Activated T-cell treated with anti-CD3 and anti-CD28 coated beads, Interleukin-2, amount 50 U/mL, for 4 hours (primary cell): ENCODE measurements at places on chromosomes 2 and 18. TPM values are rescaled to one million over a fixed set of nuclear protein-coding genes. Genes with fewer than 3 reads are reported as not detected.
A peak's percentile ranks its signal among the peaks of the same experiment; 100 is the strongest.

- DNase-seq: no peak
Observed at GRCh38 chr2:30230497-30231211, 680 bp upstream of the LBH start.

GRCh38 chr18:13612196-13612997 is 114.0 kb downstream of the FAM210A start:
- DNase-seq: peak; percentile 66

The SERPINB3 gene
- not detected for total RNA-seq

The SGPP2 gene
- 7.4 TPM for total RNA-seq

GRCh38 chr2:95345563-95346230 is 48.5 kb downstream of the KCNIP3 start:
- peak; percentile 39 for DNase-seq

- DNase-seq: no peak
Observed at GRCh38 chr18:69400253-69400975, at the start of gene DOK6. TSS of gene DOK6 (plus strand) at chr18:69400888.

DNA sequence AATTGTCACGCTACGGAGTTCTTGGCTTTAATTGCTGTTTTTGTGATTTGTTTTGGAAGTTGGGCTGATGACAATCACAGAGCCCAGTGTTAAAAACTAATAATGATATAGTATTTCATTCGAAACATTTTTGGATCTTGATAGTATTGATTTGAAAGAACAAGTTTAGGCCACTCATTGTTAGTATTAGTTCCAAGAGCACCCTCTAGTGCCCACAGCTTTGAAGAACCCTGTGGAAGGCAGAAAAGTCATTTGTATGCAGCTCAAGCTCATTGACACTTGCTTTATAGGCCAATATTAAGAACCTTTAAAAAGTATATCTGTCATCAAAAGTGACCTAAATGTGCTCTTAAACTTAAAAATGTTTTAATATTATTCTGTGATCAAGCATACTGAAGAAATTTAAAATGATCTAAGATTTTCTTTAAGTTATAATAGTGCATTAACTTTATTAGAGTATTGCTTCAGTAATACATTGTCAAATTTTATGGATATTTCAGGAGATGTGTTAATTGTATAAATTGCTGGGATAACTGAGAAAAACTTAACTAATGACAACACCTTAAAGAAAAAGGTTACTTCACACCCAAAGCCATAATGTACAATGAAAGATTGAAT is 191.0 kb downstream of the GRB14 start:
- no peak for DNase-seq

DNA sequence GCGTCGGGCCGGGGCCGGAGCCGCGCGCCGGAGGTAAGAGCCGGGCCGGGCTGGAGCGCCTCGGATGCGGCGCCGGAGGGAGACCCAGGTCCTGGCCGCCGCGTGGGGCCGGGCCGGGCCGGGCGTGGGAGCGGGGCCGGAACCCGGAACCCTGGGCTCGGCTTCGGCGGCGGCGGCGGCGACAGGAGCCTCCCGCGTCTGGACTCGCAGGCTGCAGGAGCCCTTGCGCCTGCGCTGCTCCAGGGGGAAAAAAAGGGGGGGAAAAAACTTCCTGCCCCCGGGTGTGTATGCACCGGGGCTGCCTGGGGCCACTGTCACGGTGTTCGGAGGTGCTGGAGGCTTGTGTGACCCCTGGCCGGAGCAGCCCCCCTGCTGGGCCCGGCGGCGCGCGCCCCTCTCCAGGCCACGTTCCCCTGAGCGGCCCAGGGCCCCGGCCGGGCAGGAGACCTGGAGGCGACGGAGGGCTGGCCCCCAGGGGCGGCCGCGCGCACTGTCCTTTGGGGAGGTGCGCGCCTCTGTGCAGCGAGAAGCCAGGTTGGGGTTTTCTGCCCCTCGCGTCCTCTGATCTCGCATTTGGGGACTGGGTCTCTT is 864 bp downstream of the KLHL29 start:
- DNase-seq: no peak

- DNase-seq: peak; percentile 75
Observed at GRCh38 chr2:106542746-106543359, 55.7 kb downstream of the CD8B2 start.

DNA sequence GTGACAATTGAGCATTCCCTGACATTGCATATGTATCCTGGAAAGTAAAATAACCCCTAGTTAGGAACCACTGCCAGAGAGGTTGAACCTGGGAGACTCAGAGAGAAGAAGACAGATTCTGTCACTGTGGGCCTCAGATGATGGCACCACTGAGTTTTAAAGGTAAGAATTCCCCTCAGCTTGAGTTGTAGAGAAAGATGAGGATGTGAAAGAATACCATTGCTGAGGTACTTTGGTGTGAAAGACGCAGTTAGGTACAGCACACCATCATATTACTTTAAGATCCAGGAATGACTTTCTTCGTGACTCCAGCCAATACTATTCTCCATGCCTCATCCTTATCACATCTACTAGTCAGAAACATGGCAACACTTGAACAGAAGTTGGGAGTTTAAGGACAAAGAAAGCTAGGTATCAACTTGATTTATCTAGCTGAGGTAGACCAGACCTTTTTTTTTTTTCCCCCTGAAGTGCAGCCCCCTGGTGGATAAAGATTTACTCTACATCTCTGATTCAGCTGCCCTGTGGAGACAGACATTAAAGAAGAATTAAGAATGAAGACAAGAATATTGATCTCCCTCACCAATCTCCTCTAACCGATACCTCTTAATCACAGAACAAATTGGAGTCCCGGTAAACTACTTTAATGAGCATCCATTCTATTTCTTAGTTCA is 630.5 kb upstream of the FANCL start:
- DNase-seq: no peak

- no peak for DNase-seq
Observed at GRCh38 chr18:8912348-8913326, 189.9 kb upstream of the NDUFV2 start.

DNA sequence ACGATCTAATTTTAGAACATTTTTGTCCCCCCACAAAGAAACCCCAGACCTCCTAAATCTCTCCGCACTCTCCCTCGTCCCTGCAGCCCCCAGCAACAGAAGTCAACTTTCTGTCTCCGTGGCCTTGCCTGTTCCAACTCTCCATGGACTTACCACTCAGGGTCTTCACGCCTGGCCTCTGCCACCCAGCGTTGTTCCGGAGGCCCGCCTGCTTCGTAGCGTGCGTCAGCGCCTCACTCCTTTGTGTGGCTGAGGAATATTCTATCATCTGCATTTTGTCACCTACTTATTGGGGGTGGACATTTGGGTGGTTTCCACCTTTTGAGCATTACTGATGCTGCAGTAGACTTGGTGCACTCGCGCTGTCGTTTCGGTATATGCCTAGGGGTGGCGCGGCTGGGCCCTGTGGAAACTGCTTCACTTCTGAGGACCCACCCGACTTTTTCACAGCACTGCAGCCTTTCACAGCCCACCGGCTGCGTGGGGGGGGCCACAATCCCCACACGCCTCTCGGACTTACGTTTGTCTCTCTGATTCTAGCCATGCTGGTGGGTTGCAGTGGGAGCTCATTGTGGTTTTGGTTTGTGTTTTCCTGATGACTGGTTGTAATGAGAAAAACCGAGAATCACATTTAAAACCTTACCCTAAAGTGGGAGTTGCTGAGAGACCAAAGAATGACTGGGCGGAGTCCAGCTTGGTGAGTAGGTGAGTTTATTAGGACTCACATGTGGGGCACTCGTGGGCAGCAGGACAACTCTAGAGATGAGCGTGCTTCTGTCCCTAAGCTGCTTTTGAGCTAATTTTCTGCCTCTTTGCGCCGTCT is 1.4 kb upstream of the HSBP1L1 start:
- no peak for DNase-seq

DNA sequence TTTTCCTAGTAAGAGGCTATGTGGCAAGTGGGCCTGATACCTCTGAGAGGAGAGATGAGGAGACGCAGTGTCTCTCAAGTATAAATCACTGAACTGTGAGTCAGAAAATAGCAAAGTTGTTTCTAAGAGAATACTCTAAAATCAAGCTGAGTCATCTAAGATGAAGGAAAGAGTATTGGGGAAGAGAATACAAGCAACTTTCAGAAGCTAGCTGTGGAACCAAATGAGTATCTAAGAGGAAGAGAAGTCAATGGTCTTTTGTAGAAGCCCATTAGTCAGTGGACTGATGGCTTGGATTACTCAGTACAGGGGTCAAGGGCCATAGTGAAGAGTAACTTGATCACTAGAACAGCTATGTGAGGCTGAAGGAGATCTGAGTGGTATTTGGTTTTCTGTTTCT is 2.7 kb upstream of the DCC start:
- no peak for DNase-seq

The GREB1L gene
- not detected for total RNA-seq

The PECR gene
- total RNA-seq: 6.9 TPM

The NGEF gene
- 0.11 TPM for total RNA-seq

- DNase-seq: no peak
Observed at GRCh38 chr2:11077411-11077810, 77.9 kb upstream of the SLC66A3 start.

DNA sequence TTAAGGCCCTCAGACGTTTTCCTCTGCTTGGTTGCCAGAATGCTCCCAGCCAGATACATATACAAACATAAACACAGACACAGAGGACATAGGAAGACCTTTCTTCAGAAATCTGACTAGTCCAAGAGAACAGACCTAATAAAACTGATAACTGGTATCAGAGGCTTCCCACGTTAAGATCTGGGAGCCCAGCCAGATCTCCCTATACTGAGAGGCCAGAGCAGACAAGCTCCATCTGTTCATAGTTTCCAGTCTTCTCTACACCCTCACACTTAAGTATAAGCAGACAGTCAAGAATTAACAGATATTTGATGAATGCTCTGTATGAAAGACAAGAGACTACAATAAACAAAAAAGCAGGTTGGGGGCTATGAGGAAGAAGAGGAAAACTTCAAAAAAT is 240.5 kb upstream of the CHAC2 start:
- no peak for DNase-seq

DNA sequence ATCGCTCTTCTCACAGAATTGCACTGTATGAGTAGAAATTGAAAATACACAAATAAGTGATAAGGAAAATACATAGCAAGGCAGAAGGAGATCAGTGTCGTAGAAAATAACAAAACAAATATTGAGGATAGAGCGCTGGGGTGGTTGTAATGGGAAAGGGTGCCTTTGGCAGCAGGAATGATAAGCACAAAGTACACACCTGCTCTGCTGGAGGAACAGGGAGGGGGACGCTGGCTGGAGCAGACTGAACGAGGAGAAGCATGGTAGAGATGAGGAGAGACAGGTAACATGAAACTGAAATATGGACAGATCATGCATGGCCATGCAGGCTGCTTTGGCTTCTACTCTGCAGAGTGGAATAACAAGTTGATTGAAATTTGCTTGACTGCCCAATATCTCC is 181.2 kb upstream of the FSHR start:
- DNase-seq: no peak

DNA sequence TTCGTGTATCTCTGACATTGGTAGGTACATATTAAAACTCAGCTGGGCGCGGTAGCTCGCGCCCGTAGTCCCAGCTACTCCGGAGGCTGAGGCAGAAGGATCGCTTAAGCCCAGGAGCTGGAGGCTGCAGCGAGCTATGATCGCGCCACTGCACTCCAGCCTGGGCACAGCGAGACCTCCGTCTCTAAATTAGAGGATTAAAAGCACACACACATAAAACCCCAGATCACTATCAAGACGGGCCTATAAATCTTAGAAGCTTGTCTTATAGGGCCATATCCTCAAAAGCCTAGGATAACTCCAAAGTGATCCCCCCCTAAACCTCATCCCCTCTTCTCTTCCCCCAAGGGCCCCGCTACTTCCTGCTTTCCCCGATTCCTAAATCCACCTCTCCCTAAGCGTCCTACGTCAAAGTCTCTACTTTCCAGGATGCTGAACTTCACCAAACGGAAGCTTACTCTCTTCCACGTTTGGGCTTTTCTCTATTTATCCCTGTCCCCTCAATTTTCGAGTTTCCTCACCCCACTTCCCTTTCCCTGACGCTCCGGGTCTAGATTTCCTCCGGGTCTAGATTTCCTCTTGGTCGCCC is 707 bp downstream of the KRCC1 start:
- no peak for DNase-seq

DNA sequence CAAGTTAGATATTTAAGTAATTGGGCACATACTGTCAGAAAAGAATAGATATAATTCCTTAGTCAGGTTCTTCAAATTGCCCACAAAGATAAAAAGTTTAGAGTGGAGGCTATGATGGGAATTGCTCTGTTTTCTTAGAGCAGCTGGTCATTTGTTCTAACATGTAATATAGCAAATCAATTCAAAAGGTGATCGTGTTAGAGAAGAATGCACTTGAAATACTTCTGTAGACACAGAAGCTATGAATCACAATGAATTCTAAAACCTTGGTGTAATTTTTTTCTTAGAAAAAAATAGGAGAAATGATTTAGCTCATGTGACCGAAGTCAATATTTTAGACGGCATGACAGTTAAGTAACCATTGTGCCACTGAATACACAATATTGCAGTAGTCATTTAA is 918.1 kb upstream of the LRATD1 start:
- DNase-seq: no peak

The LOXHD1 gene
- not detected for total RNA-seq

DNA sequence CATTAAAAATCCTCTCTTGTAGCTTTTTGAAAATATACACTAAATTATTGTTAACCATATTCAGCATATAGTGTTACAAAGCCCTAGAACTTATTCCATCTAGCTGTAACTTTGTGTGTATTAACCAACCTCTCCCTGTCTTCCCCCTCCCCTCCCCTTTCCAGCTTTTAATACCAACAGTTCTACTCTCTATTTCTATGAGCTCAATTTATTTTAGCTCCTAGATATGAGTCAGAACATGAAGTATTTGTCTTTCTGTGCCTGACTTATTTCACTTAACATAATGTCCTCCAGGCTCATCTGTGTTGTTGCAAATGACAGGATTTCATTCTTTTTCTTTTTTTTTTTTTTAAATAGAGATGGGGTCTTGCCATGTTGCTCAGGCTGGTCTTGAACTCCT is 45.1 kb downstream of the GPD2 start:
- DNase-seq: no peak

- no peak for DNase-seq
Observed at GRCh38 chr18:9239720-9240119, 94.9 kb upstream of the TWSG1 start.

GRCh38 chr2:201880993-201881611 is 74.8 kb downstream of the CDK15 start:
- DNase-seq: no peak

DNA sequence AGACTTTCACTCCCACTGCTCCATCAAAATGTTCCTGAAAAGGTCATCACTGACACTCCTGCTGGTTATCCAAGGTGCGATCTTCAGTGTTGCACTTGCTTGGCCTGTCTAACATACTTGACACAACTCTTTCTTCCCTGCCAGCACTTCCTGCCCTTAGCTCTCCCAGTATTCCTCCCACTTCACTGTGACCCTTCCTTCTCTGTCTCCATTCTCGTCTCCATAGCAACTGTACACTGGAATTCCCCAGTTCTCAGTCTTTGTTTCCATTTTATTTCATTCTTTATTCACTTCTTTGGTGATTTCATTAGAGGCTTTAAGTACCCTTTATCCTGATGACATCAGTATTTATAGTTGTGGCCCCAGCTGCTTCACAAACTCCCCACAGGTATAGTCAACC is 333.0 kb downstream of the IRS1 start:
- DNase-seq: no peak

DNA sequence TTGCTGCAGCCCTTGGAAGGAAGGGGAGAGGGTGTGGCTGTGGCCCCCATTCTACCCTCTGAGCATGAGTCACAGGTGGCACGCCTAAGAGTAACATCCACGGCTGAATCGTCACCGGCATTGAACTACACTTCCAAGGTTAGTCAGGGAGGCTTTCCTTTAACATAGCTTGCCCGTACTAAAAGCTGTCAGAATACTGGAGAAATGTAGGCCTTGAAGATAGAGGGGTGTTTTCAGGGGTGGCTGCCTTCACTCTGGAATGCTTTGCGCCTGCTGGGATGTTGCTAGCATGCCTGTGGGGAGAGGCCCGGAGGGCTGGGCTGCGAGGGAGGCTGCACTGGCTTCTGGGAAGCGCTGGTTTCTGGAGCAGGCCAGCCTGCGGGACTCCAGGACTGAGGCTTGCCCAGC is 333.7 kb downstream of the AGAP1 start:
- DNase-seq: no peak
